ENCODE measurements at places on chromosomes 11 and 22.

- DNase-seq: no peak
These were observed 43.0 kb upstream of the CRTAM start for GRCh38 chr11:122795307-122795706.

DNA sequence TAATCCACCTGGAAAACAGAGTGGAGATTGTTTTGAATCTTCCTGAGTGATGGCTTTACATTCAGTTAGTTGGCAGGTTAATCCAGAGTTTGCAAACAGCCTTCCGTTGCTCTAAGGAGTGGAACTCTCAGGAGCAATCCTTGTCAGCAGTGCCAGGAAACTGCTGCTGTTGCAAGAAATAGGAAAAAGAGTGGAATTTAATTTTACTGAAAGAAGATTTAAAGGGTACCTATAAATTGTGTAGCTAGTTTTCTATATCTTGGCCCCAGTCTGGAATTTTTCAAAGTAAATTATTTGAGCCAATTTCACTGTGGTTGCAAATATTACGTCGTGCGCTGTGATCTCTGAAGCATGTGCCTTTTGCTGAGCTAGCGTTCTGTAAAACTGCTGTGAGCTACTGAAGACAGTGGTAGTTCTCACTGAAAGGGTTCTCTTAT, 55.5 kb upstream of the SLC5A12 start:
- DNase-seq: no peak

DNA sequence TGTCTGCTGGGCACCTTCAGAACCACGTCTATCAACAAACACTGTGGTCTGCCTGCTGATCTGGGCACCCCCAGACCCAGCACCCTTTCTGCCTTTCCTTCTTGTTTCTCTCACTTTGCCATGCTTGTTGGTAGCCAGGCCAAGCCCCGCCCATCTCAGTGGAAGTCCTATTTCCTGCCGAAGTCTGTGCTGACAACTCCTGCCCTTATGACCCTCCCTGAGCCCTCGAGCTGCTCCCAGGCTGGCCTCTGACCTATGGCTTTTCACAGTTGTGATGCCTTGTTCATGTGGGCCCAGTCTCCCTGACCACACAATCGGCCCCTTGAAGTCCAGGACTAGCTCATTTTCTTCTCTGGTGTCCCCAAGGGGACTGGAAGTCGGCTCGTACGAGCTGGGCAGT, 132.1 kb downstream of the DSCAML1 start:
- no peak for DNase-seq

DNA sequence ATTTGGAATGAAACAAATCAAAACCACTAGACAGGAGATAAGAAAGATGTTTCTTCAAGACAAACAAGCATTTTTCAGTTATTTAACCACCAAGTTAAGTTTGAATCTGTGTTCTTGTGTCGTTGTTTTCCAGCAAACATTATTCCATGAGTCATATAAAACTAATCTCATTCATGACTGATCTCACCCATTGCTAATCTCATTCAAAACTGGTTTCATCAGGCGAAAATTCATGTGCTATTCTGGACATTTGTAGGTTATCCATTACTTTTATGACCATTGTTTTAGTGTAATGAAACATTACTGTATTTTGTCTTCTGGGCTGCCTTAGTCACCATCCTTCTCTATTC, 221.8 kb downstream of the DDX10 start:
- no peak for DNase-seq

DNA sequence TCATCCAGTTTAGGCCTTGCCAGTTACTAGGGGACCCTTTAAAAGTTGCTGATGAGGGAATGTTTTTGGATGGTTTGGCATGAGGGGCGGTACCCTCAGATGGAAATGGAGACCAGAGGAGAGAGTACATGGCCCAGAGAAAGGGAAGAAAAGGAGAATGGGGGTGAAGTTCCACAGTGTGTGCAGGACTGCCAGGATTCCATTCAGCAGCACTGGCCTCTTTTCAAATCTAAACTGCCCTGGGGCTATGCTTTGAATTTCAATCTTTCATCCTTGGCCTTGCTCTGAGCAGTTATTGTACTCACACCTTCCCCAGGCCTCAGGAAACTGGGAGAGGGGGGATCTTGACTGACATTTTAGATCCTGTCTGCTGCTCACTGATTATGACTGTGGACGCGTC, 3.0 kb downstream of the SLC3A2 start:
- no peak for DNase-seq

GRCh38 chr22:43925433-43926348, 2.1 kb downstream of the PNPLA3 start:
- DNase-seq: no peak

DNA sequence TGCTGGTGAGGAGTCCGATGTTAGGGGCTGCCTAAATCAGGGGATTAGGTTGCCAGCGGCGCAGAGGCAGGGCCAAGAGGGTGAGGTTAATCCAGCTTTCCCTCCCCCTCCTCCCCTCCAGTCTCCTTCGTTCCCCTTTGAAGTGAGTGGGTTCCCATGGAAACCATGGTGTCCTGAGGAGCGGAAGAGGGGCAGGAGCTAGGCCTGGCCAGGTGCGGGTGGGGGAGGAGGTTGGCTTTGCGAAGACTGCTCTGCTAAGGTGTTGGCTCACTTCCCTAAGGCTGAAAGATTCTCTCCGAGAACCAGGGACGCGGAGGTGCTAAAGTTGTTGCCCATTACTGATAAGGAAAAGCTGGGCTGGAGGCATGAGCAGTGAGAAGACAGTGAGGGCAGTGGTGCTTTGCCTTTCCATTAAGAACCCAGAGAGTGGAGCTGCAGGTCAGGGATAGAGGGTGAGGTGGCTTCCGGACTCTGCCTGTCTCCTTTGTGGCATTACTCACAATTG, 124.6 kb downstream of the FEZ1 start:
- no peak for DNase-seq

DNA sequence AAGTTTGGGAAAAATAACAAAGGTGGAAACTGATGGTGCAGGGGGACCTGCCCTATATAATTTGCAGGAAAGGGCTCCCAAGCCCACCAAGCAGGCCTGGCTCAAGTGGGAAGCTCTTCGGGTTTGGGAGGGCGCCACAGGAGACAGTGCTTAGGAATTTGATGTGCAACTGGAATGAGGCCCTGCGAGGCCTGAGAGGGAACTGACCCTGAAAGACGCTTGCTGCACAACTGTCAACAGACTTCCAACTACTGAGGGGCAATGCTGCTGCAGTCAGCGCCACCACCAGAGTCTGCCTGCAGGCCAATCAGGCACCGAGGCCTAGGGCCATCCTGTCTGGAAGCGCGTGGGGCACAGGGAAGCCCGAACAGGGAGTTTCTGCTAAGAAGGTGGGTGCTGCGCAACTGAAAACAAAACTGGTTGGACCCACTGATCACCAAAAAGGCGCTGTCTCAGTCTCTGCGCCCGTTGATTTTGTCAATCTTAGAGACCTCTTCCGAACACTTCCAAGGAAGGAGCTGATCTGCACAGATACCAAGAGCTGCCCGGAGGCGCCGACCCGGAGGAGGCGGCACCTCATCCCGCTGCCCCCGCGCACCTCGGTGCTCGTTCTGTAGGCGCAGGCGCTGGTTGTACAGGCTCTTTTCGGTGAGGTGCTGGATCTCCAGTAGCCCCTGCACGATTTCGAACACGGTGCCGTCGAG, 667 bp downstream of the DGCR6L start:
- DNase-seq: no peak

GRCh38 chr11:129701706-129702105, 113.9 kb upstream of the TMEM45B start:
- no peak for DNase-seq

DNA sequence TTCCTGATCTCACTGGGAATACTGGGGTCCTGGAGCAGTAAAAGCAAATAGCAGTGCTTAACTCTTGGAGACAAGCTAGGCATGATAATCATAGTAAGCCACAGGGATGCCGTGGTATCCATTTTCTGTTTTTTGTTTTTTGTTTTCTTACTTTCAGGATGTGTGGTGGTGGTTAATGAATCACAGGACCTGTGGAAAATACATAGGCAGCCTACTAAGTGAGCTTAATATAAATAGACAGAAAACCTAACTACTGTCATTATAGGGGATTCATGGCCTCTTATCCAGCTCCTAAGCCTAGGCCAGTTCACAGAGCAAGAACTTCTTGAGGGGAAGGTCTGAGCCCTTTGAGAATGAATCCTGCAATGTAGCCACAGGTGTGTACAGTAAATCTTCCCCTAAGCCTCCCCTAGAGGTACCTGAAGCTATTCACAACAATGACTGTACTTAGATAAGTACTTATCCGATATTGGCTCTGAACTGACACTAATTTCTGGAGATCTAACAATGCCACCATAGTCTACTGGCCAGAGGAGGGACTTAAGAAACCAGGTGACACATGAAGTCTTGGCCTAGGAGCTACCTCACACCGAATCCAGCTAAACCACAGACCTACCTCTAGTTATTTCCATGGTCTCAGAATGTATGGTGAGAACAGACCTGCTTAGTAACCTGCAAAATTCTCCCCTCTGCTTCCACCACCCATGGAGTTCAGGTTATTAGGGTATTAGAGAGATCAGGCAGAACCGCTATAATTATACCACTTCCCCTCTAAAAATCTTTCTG, 83.6 kb downstream of the ENTHD1 start:
- DNase-seq: no peak

DNA sequence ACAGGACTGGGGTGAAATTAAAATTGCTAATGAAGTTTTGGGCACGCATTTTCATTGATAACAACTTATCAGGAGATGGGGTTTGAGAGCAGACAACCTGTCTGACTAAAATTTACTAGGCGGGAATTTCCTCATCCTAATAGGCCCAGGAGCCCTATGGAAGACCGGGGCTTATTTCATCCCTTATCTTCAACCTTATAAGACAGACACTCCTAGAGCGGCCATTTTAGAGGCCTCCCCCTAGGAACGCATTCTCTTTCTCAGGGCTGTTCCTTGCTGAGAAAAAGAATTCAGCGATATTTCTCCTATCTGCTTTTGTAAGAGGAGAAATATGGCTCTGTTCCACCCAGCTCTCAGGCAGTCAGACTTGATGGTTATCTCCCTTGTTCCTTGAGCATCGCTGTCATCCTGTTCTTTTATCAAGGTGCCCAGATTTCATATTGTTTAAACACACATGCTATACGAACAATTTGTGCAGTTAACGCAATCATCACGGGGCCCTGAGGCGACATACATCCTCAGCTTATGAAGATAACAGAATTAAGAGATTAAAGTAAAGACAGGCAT, 39.3 kb upstream of the ZC3H12C start:
- no peak for DNase-seq

GRCh38 chr11:88384004-88384668, 46.6 kb upstream of the CTSC start:
- no peak for DNase-seq

- DNase-seq: no peak
These were observed 22.3 kb upstream of the CHRM4 start for GRCh38 chr11:46413760-46414465.

- DNase-seq: no peak
These were observed 13.6 kb upstream of the EED start for GRCh38 chr11:86230921-86231434.

DNA sequence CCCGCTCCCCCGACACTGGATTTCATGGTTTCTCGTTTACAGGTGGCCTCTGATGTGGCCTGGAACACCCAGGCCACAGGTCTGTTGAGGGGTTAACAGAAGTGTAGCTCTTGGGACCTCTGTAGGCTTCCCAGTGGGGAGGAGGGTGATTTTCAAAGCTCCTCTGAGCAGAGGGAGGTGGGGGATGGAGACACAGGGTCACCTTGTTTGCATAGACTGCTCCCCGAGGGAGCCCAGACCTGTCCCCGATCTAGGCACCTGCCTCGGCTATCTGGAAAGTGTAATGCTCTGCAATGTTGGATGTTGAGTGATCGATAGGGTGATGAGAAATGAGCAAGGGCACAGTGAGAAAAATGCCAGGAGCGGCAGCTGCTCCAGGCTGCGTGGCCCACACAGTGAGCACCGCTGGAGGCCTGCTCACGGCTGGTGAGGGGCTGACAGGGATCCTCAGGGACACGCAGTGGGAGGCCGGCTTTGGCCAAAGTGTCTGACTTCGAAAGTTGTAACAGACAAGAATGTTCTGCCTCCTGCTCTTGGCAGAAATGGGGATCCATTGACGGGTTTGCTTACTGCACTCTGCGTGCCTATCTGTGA, 594.1 kb downstream of the BRD1 start:
- no peak for DNase-seq

DNA sequence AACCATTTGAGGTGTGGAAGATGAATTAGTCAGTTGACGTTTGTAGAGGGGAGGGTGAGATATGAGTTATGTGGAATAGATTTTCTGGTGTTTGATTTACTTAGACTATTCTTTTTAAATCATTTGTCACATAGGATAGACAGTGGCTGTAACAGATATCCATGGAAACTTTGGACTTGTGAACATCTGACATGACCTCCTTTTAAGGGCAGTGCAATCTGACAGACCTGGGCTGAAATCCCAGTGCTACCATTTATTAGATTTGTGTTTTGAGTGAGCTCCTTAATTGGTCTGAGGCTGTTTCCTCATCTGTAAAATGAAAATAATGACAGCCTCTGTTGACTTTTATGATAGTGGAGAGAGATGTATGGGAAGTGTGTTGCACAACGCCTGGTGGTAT, 159.9 kb downstream of the TEAD1 start:
- DNase-seq: no peak

DNA sequence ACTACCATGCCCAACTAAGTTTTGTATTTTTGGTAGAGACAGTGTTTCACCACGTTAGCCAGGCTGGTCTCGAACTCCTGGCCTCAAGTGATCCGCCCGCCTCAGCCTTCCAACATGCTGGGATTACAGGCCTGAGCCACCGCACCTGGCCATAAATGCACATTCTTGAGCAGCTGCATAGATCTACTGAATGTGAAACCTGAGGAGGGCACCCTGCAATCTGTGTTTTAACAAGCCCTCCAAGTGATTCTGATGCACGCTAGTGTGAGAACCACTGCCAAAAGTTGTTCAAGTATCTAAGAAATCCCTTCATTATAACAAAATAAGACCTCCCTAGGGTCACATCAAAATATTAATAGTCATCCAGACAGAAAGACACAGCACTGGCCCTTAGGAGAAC, 89.3 kb downstream of the RDX start:
- no peak for DNase-seq

GRCh38 chr11:62487738-62488551, 58.7 kb downstream of the AHNAK start:
- no peak for DNase-seq

GRCh38 chr11:99271527-99271926, 250.8 kb downstream of the CNTN5 start:
- DNase-seq: no peak

GRCh38 chr11:46353698-46354097, 6.4 kb downstream of the DGKZ start:
- peak; percentile 12 for DNase-seq

GRCh38 chr11:101442171-101442570, 141.6 kb downstream of the TRPC6 start:
- no peak for DNase-seq
